ENCODE measurements at places on chromosomes 7 and 10. TPM values are rescaled to one million over a fixed set of nuclear protein-coding genes. Genes with fewer than 3 reads are reported as not detected.

The HOXA3 gene
- not detected for total RNA-seq

The GATA3 gene
- not detected for total RNA-seq

The CCL24 gene
- not detected for total RNA-seq

The TMEM176B gene
- total RNA-seq = not detected

The PIP gene
- 0.32 TPM for total RNA-seq

The BEND7 gene
- total RNA-seq = 0.81 TPM

The TCERG1L gene
- total RNA-seq = not detected

The TRIM73 gene
- 0.36 TPM for total RNA-seq

The RAB11FIP2 gene
- total RNA-seq = 8.1 TPM

The FZD8 gene
- 10.2 TPM for total RNA-seq
